ENCODE measurements at places on chromosomes 2 and 18. TPM values are rescaled to one million over a fixed set of nuclear protein-coding genes. Genes with fewer than 3 reads are reported as not detected.
A peak's percentile ranks its signal among the peaks of the same experiment; 100 is the strongest.

DNA sequence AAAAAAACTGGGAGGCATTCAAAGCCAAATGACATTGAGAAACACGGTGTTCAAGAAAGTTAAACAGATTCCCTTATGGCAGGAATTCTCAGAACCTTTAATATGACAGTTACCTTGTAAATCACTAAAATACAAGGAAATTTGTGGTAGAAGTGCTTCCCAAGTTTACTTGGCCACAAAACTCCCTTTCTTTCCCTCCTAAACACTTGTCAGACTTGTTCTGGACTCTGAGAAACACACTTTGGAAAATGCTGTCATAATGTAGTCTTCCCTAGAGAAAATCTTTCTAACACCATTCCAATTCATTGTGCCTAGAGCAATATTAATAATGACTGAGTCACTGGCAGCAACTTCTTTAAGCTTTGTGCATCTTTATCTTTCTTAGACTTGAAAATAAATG, 140.4 kb downstream of the ANKRD44 start:
- peaks cover 38% of the 10 kb centered on the region for H3K4me1 ChIP-seq
- peaks cover 34% of the 10 kb centered on the region for H3K36me3 ChIP-seq
- H3K4me3 ChIP-seq: no peak overlapping the region
- no peak overlapping the region for H3K27ac ChIP-seq

The MC4R gene
- not detected for total RNA-seq

- peaks cover 29% of the 10 kb centered on the region for H3K36me3 ChIP-seq
- H3K27me3 ChIP-seq: no peaks in the 10 kb centered on the region
- DNase-seq: no peak
- H3K4me1 ChIP-seq: peaks cover 37% of the 10 kb centered on the region
Measured at GRCh38 chr2:190678444-190679162, 29.7 kb downstream of the NAB1 start.

The TMEM198 gene
- total RNA-seq: 0.47 TPM

DNA sequence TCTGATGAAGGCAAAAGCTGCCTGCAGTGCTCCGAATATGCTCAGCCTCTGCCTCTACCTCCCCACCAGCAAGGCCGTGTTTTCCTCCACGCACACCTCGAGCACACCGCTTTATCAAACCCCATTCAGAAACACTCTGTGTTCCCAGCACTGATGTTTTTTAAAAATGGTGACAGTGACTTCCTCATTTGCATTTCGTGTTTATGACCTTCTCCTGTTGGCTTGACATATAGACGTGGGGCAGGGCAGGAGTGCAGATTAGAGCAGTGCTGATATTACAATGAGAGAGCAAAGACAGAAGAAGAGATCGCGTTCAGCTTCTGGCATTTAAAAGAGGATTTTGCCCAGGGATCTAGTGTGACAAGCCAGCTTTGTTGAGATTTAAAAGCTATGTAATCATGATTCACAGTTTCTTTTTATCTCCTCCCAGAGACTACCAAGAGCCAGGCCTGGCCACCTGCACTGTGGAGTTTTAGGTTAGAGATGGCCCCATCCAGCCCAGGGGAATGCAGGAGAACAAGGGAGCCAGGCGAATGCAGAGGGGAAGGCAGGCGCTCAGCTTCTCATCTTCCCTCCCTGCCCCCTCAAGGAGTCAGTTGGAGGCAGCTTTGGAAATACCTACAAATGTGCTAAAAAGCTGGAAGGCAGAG, 61.5 kb upstream of the NEDD4L start:
- no peaks in the 10 kb centered on the region for H3K36me3 ChIP-seq
- no peaks in the 10 kb centered on the region for H3K4me1 ChIP-seq
- peaks cover 14% of the 10 kb centered on the region for H3K27me3 ChIP-seq
- no peak overlapping the region for H3K4me3 ChIP-seq

DNA sequence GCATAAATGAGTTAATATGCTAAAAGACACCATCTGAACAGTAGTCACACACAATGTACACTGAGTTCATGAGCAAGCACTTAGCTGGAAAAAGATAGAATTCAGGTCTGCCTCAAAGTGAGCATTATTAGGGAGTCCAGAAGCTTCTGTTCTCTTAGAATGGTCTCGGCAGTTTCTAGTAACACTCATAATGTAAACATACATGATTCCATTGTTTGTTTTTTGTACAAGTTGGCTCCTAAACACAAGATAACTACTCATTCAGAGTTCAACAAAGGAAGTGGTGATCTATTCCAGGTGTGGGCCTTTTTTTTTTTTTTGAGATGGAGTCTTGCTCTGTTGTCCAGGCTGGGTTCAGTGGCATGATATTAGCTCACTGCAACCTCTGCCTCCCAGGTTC, 66.2 kb downstream of the ESCO1 start:
- no peak for DNase-seq
- H3K27ac ChIP-seq: no peak overlapping the region
- peaks cover 39% of the 10 kb centered on the region for H3K36me3 ChIP-seq
- no peaks in the 10 kb centered on the region for H3K4me1 ChIP-seq

- H3K4me3 ChIP-seq: no peak overlapping the region
- no peak overlapping the region for H3K27ac ChIP-seq
- no peaks in the 10 kb centered on the region for H3K36me3 ChIP-seq
Measured at GRCh38 chr2:158580760-158581159, 124.0 kb downstream of the PKP4 start.

The STK39 gene
- 34.8 TPM for total RNA-seq

DNA sequence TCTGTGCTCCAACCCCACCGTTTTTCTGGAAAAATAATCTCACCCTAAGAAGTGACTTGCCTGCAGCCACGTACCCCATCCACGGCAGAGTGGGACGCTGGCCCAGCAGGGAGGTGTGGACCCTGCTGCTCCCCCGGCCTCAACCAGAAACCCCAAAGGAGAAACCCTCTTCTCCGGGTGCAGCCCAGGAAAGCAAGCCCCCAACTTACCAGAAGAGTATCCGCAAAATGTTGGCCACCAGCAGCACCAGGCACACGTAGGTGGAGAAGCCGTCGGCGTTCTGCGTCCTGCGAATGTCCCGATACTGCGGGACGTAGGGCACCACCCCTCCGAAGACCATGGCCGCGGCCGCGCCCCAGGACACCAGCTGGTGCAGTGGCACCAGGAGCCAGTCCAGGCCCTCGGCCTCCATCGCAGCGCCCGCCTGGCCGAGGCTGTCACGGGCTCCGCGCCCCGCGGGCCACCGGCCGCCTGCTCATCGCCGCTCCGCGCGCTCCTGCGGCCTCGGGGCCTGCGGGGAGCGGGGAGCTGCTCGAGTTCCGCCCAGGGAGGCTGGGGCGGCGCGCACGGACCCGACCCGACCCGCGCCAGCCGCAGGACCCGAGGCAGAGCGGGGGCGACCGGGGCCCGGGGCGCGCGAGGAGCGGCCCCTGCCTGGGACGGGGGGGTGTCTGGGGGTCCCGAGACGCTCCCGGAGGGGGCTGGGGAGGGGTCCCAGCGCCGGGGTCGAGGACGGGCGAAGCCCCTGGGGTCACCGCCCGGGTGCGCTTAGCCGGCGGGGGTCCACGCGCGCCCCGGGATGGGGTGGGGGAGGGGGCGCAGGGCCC, 725 bp downstream of the SLC66A2 start:
- H3K36me3 ChIP-seq: peaks cover 6% of the 10 kb centered on the region
- H3K4me3 ChIP-seq: peak overlapping the region; percentile 80
- H3K4me1 ChIP-seq: peaks cover 17% of the 10 kb centered on the region
- DNase-seq: peak; percentile 26
- H3K27ac ChIP-seq: peak overlapping the region; percentile 67

The BUB1 gene
- total RNA-seq: 138 TPM

The PRLH gene
- not detected for total RNA-seq

DNA sequence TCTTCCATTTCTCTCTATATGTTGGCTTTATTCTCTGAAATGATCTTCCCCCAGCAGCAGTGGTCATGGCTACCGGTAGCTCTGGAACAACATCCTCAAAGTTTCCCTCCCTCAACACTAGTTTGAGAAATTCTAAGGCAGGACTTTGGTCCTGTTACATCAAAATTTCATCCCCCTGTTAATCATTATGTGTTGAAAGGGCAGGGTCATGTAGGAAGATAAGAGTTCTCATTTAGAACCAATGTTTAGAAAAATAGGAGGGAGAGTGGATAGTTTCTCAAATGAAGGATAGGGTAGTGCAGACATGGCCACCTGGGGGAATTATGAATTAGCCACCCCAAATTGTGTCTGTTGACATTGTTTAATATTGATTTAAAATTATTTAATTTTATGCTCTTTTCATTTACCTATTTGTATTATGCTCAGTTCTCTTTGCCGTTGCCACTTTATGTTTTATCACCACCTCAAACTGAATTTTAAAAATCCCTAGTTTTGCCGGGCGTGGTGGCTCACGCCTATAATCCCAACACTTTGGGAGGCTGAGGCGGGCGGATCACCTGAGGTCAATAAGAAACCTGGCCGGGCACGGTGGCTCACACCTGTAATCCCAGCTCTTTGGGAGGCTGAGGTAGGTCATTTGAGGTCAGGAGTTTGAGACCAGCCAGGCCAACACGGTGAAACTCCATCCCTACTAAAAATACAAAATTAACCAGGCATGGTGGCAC, 22.3 kb downstream of the EML4 start:
- H3K4me1 ChIP-seq: peaks cover 36% of the 10 kb centered on the region
- no peaks in the 10 kb centered on the region for H3K27me3 ChIP-seq
- H3K27ac ChIP-seq: no peak overlapping the region
- no peak overlapping the region for H3K4me3 ChIP-seq
- DNase-seq: no peak

DNA sequence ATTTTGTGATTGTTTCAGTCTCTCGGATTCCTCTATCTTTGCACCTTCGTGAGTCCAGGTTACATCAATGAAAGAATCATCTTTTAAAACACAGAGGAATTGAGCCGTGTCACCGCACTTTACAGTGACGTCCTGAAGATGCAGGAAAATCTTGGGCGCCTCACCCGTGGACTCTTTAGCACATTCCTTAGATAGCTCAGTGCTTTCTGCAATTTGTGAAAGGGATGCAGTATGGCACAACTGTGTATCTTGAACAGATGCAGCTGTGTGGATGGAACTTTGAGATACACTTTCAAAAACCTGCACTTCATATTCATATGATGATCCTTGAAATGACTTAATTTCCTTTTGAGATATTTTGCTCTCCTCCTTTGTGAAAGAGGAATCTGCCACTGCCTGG, 50.9 kb downstream of the TTN start:
- no peak overlapping the region for H3K4me3 ChIP-seq
- H3K36me3 ChIP-seq: no peaks in the 10 kb centered on the region
- H3K4me1 ChIP-seq: no peaks in the 10 kb centered on the region

The CNDP1 gene
- total RNA-seq: not detected

The DYNAP gene
- total RNA-seq: not detected

DNA sequence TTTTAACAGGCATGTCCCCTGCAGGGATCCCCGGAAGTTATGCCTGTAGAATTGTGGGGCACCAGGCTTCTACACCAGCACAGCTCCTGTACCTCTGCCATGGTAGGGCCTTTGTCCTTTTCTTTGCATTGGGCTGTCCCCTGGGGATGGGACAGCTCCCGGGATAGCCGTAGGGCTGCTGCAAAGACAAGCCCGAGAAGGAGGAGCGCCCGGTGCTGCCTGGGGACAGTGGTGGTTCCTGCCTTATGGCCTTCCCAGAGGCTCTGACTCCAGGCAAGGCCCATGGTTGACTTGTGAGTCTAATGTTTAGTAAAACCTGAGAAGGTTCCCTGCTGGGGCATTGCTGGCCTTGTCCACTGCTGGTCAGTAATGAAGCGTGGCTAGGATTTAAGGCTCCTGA, 30.9 kb downstream of the TMEM37 start:
- H3K36me3 ChIP-seq: no peaks in the 10 kb centered on the region
- peaks cover 1% of the 10 kb centered on the region for H3K27me3 ChIP-seq
- no peak overlapping the region for H3K27ac ChIP-seq
- no peak overlapping the region for H3K4me3 ChIP-seq

GRCh38 chr2:100344433-100344832, 22.1 kb upstream of the LONRF2 start:
- no peak overlapping the region for H3K4me3 ChIP-seq
- DNase-seq: no peak
- H3K36me3 ChIP-seq: no peaks in the 10 kb centered on the region
- peaks cover 27% of the 10 kb centered on the region for H3K27me3 ChIP-seq

- H3K4me3 ChIP-seq: no peak overlapping the region
- no peaks in the 10 kb centered on the region for H3K27me3 ChIP-seq
- H3K27ac ChIP-seq: peak overlapping the region; percentile 39
- H3K36me3 ChIP-seq: no peaks in the 10 kb centered on the region
Measured at GRCh38 chr18:3071676-3072075, 58.7 kb upstream of the LPIN2 start.

DNA sequence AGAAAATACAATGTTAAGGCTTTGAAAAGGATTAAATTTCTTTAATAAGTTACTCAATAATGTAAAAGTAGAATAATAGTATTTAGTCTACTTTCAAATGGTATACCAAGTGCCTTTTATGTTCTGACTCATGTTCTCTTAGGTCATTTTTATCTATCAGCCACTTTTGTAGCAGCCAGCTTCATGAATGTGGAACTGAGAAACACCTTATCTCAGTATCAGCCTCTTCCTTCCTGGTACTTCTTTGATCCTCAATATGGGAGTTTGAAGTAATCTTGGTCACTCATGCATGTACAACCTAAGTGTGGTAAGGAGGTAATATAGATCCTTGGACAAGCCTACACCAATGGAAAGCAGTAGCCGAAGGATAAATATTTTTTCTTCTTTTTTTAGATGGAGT, 180.4 kb upstream of the NRXN1 start:
- no peaks in the 10 kb centered on the region for H3K27me3 ChIP-seq
- no peak overlapping the region for H3K4me3 ChIP-seq
- H3K36me3 ChIP-seq: no peaks in the 10 kb centered on the region

DNA sequence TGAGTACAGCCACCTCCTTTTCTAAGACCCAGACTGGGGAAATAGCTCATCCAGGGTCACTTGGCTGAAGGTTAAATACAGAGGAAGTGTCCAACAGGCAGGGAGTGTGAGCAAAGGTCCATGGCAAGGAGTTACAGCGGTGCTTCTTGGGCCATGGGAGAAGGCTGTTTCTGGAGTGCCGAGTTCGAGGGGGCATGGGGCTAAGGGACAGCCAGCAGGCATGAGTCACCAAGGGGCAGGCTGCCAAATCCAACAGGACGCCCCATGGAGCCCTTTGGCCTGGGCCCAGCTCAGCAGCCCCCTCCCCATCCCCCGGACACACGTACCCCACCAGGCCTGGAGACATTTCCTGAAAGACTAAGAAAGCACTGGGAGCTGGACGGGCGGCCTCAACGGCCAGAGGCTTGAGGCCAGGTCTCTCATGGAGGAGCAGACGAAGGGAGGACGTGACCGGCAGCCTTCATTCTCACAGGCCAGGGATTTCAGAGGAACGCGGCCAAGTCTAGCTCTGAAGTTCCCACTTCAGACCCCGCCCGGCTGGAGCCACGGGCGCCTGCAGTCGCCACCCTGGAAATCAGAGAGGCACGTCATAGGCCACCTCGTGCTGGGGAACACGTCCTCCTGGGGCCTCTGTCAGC, 160.4 kb downstream of the SMAD7 start:
- peaks cover 4% of the 10 kb centered on the region for H3K27me3 ChIP-seq
- peaks cover 23% of the 10 kb centered on the region for H3K4me1 ChIP-seq
- H3K4me3 ChIP-seq: no peak overlapping the region

The ALLC gene
- not detected for total RNA-seq

DNA sequence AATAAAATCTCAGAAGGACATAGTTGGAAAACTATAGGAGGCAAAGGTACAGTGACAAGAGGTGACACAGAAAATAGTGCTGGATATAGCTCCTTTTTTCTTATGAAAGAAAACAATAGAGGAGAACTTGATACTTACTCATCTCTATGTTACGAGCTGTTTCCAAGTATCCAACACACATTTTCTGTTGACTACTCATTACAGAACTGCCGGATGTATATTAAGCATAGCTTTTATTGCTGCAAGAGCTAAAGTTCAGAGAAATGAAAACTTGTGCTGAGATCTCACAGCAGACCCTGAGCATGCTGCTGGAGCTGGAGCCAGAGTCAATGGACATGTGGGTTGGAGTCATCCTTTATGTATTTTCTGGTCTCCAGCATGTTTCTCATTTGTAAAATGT, 210.0 kb upstream of the NT5C1B start:
- no peaks in the 10 kb centered on the region for H3K36me3 ChIP-seq
